ENCODE measurements at places on chromosomes 3 and 15. TPM values are rescaled to one million over a fixed set of nuclear protein-coding genes. Genes with fewer than 3 reads are reported as not detected.

Gene APOD
- total RNA-seq = 236 TPM

Gene ZNF197
- total RNA-seq = 18.1 TPM

Gene WDR48
- 81.0 TPM for total RNA-seq

Gene PRTG
- total RNA-seq = 0.21 TPM

Gene ADAMTS7
- total RNA-seq = 33.3 TPM

Gene SEMA5B
- 0.85 TPM for total RNA-seq

Gene ZIC4
- not detected for total RNA-seq

Gene PTX3
- total RNA-seq = 9.2 TPM

Gene HTR3E
- total RNA-seq = not detected

Gene CHRD
- 172 TPM for total RNA-seq

Gene CFAP91
- 3.5 TPM for total RNA-seq

Gene NDUFB4
- 37.0 TPM for total RNA-seq

Gene TIMMDC1
- 31.1 TPM for total RNA-seq

Gene SH2D7
- total RNA-seq = not detected

Gene SENP7
- 6.1 TPM for total RNA-seq

Gene MAP6D1
- not detected for total RNA-seq

Gene CCDC80
- 160 TPM for total RNA-seq

Gene PPM1L
- total RNA-seq = 20.3 TPM

Gene FOXB1
- not detected for total RNA-seq

Gene VWA5B2
- 0.32 TPM for total RNA-seq

Gene LHFPL4
- total RNA-seq = not detected

Gene CHST13
- not detected for total RNA-seq

Gene STAG1
- 27.2 TPM for total RNA-seq

Gene SETD2
- total RNA-seq = 21.0 TPM

Gene TMEM42
- total RNA-seq = not detected

Gene GOLGA6L4
- total RNA-seq = not detected

Data from ascending aorta (tissue), 2 donors.